ENCODE measurements at places on chromosomes 16 and 17.

DNA sequence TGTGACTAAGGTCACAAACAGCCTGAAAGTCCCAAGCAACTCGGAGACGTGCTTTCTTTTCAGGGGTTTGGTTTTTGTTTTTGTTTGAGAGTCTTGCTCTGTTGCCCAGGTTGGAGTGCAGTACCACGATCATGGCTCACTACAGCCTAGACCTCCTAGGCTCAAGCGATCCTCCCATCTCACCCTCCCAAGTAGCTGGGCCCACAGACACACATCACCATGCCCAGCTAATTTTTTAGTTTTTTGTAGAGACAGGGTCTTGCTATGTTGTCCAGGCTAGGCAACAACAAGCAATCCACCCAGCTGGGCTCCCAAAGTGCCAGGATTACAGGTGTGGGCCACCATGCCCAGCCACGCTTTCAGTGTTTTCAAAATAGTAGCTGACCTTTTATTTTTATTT is 19.8 kb upstream of the GGA2 start:
- no peak for DNase-seq

DNA sequence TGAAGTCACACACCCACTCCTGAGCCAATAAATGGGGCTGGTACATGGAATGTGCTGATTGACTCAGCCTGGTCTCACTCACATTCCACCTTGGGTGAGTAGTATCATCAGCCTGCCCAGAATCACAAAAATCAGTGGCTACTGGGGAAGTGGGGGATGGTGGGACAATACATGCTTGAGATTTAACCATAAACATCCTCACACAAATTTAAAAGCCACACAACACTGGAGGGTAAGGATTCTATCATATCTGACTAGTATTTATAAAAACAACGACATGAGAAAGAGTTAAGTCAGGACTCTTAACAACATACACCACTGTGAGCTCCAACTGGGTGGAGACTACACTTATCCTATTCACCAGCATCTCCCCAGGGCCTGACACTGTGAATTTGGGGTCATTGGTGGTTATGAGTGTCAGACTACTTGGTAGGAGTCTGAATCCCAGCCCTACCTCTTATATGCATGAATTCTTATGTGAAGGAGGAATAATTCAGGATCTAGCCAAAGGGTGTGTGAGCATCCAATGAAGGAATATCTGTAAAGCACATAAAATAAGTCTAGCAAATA is 26.0 kb upstream of the IRX6 start:
- no peak for DNase-seq

DNA sequence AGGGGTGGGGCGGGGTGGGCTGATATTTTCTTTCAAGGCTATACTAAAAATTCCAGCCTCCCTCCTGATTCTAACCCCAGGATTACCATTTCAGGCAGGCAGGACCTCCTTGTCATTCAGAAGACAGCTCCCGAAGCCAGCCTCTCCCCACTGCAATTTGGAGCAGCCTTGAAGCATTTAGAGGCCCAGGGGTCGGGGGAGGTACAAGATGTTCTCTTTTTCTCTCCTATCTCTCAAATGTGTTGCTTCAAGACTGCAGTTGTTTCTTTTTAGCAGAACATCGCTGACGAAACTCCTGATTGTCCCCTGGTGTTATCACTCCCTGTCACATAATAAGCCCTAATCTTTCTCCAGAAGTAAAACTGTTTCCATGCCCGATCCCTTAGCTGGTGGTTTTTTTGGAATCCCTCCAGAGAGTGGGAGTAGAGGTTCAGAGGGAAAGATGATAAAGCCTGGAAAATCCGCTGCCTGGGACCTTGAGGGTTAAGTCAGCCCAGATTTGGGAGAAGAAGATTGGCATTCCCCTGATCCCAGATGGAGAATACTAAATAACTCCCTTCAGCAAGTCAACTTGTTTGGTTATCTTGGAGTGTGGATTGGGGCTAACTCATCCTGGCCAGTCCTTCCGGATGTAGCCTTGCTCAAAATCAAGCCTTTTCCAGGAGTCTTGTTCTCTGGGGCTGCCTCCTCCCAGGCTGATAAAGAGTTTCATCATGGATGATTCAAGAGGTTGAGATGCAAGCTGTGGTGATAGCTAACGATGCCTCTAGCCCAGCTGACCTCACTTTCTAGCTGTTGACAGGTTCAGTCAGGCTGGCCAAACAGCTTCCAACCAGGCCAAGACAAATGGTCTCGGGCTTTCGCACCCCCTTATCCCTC is 71.3 kb downstream of the SOX9 start:
- DNase-seq: peak; percentile 21

GRCh38 chr17:50325906-50326305 is 20.0 kb upstream of the XYLT2 start:
- no peak for DNase-seq

DNA sequence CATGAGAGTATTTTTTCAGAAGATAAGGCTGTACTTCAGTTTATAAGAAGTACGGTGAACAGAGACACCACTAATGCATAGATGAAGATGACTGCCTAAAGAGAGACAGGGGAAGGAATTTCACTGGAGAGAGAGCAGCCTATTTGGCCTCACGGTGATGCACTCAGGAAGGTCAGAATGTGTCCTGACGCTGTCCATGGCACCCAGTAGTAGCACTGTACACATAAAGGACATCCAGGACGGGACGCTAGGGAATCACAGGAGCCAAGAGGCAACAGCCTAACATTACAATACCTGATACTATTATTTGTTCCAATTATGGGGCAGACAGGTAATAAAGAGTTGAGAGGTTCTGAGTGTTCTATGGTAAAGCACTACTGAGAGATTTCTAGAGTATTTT is 24.9 kb upstream of the LRRC37A start:
- no peak for DNase-seq

- DNase-seq: no peak
These were observed 8.2 kb downstream of the CANT1 start for GRCh38 chr17:79001190-79002020.

DNA sequence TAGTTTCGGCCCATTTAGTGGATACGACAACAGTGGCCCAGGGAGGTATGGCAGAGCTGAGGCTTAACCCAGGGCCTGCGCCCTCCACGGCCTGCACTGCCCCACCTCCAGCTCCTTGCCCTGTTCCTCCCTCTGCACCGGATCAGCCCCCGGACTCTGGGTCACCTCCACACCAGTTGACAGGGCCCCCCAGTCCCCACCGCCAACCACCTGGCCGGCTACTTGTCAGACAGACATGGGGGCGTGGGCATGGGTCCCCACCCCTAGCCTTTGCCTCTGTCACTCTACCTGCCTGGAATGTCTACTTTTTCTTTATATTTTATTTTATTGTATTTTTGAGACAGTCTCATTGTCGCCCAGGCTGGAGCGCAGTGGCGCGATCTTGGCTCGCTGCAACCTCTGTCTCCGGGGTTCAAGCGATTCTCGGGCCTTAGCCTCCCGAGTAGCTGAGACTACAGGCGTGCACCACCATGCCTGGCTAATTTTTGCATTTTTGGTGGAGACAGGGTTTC is 3.0 kb upstream of the ACTG1 start:
- no peak for DNase-seq

DNA sequence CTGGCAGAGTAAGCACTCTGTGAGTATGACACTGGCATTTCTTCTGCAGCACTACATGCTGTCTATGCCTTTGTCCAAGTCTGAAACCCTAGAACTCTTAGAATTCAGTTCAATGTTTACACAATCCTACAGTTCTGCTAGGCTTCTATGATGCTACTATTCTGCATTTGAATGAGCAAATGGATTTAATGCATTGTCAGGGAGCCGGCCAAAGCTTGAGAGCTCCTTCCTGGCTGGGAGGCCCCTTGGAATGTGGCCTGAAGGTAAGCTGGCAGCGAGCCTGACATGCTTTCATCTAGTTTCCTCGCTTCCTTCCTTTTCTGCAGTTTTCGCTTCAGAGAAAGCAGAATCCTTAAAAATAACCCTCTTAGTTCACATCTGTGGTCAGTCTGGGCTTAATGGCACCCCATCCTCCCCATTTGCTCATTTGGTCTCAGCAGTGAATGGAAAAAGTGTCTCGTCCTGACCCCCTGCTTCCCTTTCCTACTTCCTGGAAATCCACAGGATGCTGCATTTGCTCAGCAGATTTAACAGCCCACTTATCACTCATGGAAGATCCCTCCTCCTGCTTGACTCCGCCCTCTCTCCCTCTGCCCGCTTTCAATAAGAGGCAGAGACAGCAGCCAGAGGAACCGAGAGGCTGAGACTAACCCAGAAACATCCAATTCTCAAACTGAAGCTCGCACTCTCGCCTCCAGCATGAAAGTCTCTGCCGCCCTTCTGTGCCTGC is at the start of gene CCL2:
Gene CCL2 (plus strand): TSS at position 635 of the 730 bp plus-strand sequence. CDS start 65 bp downstream, at position 700.
- no peak for DNase-seq

GRCh38 chr17:70114405-70114804 is 39.4 kb downstream of the KCNJ16 start:
- no peak for DNase-seq

DNA sequence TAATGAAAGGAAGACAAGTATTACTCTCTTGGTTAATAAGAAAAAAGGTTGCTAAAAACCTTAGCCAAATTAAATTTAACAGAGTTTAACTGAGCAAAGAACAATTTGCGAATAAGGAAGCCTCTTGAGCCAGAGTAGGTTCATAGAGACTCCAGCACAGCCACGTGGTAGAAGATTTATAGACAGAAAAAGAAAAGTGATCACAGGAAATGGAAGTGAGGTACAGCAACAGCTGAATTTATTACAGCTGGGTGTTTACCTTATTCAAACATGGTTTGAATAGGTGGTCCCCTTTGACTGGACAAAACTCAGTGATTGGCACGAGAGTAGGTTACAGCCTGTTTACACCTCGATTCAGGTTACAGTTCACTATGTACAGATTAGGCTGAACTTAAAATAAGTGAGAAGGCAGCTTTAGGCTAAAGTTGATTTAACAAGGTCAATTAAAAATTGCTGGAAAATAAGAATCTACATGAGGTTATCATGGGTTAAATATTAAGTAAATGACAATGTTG is 3.3 kb upstream of the CCL15 start:
- DNase-seq: no peak

DNA sequence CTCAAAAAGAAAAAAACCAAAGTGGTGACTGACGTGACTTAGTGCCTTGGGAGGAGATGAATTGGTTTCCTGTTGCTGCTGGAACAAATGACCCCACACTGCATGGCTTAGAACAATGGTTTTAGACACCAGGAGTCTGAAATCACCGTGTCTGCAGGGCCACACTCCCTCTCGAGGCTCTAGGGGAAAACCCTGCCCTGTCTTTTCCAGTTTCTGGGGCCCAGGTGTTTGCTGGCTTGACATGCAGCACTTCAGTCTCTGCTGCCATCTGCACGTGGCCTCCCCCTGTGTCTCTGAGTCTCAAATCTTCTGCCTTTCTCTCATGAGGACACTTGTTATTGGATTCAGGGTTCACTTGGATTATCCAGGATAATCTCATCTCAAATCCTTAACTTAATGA is 323.8 kb upstream of the TNRC6C start:
- no peak for DNase-seq

GRCh38 chr17:83187782-83188311 is 108.4 kb downstream of the METRNL start:
- no peak for DNase-seq

GRCh38 chr17:29115961-29116803 is 64.0 kb downstream of the MYO18A start:
- no peak for DNase-seq

DNA sequence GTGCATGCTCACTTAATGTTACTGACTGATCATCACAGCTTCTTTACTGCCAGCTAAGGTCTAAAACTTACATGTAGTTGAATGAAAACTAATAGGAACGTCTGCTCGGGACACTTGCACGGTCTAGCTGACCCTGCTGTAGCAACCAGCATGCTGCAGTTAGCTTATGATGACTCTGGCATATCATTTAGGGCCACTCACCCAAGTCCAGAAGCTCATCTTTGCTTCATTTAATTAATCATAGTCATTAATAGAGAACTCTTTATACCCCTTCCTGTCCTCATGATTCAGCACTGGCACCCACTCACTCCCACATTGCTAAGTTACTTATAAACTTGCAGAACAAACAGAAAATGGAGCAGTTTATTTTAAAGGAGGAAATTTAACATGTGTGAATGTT is 136.3 kb downstream of the NLK start:
- no peak for DNase-seq

GRCh38 chr17:13843862-13844635 is 225.3 kb upstream of the COX10 start:
- no peak for DNase-seq

DNA sequence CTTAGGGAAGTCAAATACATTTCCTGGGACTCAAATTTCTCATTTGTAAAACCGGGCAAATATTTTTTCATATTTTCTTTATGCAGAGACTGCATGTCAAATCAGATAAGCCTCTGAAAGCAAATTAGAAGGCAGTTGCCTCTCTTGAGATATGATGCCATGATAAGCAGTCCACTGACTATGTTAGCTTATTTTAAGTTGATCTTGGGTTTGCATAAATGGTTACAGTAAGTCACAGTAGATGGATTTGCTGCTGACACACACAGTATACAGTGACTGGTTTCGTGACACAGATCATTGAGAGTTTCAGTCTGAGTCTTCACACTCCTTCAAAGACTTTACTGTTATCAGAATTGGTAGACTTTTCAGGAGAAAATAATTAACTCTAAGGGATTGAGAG is 927.6 kb upstream of the CDH8 start:
- DNase-seq: no peak

- DNase-seq: no peak
These were observed 3.5 kb upstream of the BCL6B start for GRCh38 chr17:7019367-7019766.

GRCh38 chr17:81422776-81423697 is 27.8 kb downstream of the BAHCC1 start:
- peak; percentile 95 for DNase-seq

- DNase-seq: peak; percentile 34
These were observed 14.7 kb upstream of the KLHDC4 start for GRCh38 chr16:87780385-87780989.

DNA sequence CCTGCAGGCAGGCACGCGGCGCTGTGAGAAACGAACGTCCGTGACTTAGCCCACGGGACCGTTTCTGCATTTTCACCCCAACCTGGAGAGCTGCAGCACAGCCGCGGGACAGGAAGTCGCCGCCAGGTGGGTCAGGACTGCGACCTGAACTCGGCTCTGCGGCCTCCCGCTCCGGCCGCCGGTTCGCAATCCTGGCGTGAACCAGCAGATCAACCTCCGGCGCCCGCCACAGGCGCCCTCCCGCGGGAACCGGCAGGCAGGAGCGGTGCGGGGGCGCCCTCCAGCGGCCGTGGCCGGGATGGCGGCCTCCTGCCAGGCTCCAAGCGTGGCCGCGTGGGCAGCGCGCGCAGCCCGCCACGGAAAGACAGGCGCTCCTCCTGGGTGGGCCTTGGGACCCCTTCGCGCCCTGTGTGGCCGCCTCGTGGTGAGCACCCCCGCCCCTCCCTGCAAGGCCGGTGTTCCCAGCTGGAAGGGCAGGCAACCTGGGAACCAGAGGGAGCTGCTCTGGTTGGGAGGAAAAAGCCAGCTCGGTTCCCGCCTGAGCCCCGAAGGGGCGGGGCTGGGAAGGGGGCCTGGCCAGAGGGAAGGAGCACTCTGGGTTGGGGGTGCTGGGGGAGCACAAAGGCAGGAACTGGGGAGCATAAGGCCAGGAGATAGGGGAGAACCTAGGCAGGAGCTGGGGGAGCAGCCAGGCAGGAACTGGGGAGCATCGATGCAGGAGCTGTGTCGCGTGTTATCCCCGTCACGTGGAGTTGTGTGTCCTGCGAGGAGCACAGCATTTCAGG is 28.2 kb downstream of the ACTG1 start:
- peak; percentile 90 for DNase-seq

All from adrenal gland (tissue), 19 donors.